EL (cell line): ENCODE measurements at places on chromosomes 3 and 15.

GRCh38 chr3:64945171-64945729 is 257.4 kb upstream of the ADAMTS9 start:
- DNase-seq = no peak

GRCh38 chr3:13745636-13746035 is 134.2 kb downstream of the WNT7A start:
- no peak for DNase-seq

GRCh38 chr15:92524874-92525565 is 130.6 kb downstream of the FAM174B start:
- no peak for DNase-seq

DNA sequence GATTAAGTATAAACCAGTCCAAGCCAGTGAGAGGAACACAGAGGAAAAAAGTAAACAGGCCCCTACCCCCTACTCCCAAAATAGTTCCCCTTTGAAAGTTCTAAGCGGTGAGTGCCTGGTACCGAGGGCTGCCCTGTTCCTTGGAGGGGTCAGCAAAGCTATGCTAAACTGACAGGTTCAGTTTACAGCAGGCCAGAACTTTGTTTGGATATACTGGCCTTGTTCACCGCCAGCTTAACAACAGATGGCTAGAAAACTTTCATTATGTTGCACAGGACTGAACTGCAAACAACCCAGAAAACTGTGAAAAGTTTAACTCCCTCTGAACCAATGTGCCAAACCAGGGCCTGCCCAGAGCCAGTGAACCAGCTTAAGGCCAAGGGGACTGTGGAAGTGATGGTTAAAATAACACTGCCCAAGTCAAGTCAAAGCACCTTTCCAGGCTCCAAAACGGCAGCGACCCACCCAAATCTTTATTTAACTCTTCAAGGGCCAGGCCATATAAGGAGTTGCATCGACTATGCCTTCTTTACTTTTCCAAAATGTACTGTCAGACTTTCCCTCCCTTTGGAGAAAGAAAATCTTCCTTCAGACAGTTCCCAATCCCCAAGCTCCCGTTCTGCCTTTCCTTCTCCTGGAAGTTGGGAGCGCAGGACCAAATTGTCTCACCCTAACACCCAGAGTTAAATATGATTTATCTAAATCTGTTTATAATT is 448.0 kb downstream of the FOXP1 start:
- no peak for DNase-seq

DNA sequence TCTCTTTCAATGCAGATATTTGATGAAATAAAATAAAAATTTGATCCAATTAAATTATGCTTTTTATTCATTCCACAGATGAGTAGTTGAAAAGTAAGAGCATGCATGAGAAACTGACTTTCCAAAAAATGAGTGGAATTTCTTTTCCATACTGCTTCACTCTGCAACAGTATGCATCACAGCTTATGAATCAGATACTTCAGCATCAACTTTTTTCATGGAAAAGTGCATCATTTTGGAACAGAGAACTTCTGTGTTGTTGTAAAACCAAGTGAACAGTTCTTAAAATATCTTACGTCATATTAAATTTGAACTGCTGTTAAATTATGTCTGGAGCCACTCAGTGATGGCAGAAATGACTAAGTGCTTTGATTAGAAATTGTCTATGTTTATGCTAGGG is 16.7 kb upstream of the SLC7A14 start:
- DNase-seq = no peak

DNA sequence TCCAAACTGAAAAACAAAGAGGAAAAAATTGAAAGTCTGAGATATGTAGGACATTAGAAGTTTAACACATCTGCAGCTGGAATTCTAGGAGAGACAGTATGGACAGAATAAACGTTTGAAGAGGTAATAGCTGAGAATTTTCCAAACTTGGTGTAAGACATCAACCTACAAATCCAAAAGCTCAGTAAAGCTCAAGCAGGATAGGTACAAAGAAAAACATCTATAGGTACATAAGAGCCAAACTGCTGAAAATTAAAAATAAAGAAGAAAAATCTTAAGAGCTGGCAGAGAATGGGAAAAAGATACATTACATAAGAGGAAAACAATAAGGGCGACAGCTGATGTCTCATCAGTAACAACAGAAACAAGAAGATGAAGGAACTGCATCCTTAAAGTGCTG is 22.8 kb upstream of the C3orf22 start:
- DNase-seq = no peak

DNA sequence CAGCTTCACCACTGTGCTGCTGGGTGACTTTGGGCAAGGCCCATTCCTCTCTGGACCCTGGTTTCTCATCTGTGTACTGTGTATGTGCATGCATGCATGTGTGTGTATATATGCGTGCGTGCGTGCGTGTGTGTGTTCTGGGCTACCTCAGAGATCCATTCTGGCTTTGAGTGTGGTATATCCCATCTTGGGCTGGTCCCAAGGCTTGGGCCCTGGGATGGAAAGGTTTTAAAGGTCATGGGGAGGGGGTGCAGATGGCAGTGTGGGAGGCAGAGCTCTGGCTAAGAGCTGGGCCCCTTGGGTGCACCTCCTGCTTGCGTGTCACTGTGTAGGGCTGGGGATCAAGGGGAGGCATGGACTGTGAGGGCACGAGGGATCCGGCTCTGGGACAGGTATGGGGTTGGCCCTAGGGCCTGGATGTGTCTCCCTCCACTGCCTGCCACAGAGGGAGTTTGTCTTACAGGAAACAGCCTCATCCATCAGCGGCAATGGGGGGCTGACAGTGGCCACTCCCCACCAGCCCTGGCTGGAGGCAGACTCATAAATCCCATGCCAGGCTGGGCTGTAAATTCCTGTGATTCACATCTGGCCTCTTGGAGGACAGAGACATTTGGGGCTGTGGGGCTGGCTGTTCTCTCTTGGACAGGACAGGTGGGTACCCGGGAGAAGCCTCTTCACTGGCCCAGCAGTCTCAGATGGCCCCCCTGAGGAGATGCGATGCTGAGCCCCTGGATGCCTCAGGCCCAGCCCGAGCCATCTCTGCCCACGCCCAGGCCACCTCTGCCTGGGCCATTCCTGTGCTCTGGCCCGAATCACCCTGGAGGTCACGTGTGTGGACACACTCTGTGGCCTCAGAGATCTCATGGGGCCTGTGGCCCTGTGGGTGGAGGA is 21.4 kb upstream of the CSPG4 start:
- DNase-seq = no peak

- DNase-seq = peak; percentile 58
Measured at GRCh38 chr15:100042558-100042957, 299.2 kb downstream of the ADAMTS17 start.

GRCh38 chr3:19711160-19711782 is 222.7 kb downstream of the EFHB start:
- no peak for DNase-seq

DNA sequence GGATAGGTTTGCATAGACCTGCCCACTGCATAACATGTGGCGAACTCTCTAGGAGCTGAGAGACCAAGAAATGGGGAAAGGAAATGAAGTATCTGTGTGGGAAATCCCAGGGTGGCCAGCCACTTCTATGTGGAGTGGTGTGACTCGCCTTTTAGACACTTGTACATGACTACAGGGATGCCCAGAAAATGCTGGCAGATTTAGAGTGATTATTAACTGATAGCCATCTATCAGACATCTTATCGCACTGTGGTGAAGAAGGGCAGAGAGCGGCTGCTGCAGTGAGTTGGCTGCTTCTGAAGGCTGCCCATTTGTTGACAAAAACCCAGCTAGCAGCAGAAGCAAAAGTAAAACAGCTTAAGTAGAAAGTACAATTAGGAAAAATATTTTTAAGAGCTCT is 18.1 kb upstream of the STAC start:
- DNase-seq = peak; percentile 60

DNA sequence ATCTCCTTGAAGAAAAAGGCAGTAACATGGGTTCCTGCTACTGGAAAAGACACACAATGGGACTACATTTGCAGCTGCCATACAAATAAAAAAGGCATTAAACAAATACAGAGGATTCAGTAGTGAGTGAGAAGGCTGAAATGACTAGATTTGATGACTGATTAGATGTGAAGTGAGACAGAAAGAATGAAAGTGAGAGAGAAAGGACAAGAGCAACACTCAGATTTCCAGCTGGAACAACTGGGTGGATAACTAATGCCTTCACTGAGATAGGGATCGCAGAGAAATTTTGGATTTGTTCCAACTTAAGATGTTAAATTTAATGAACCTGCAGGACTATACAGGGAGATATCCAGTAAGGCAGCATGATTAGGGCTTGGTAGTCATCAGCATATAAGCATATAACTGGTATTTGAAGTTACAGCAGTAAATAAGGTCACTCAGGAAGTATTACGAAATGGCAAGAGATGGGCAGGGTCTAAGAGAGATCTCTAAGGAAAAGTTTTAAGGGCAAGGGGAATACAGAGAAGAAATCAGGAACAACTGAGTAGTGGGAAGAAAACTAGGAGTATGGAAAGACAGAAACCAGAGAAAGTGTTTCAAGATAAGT is 8.2 kb downstream of the OSBPL11 start:
- peak; percentile 18 for DNase-seq

- DNase-seq = peak; percentile 70
Measured at GRCh38 chr15:63348392-63348791, 33.3 kb downstream of the CA12 start.

DNA sequence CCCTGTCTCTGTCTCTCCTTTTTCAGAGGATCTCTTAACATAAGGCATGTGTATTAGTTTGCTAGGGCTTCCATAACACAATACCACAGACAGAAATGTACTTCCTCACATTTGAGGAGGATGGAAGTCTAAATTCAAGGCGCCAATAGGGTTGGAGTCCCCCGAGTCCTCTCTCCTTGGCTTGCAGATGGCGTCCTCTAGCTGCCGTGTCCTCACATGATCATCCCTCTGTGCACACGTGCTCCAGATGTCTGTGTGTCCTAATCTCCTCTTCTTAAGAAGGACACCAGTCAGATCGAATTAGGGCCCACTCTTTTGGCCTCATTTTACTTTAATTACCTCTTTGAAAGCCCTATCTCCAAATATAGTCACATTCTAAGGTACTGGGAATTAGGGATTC is 23.0 kb upstream of the BFSP2 start:
- no peak for DNase-seq

DNA sequence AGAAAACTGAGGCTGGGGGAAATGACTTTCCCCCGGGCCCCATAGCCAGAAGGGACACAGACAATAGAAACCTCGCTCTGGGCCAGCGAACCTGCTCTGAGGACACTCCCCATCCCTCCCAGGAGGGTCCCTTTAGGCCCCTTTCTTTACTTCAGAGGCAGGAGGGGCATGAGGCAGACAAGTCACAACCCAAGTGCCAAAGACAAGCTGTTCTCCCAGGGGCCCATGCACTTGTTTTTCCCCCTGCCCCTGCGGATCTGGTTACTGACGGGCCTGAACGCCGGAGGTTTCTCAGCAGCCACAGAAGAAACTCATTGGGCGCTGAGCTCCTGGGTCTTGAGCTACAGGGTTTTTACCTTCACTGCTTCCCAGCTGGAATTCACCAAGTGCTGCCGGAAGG is 9.8 kb downstream of the PGPEP1L start:
- no peak for DNase-seq
